ENCODE measurements at places on chromosomes 1 and 21.
A peak's percentile ranks its signal among the peaks of the same experiment; 100 is the strongest.

GRCh38 chr21:25967181-25967900, 203.2 kb downstream of the APP start:
- DNase-seq: peak; percentile 30

GRCh38 chr1:206082831-206083695, 30.1 kb downstream of the RHEX start:
- no peak for DNase-seq

- DNase-seq: no peak
These were observed 200.6 kb downstream of the RGS7 start for GRCh38 chr1:241156231-241156965.

GRCh38 chr1:182384387-182384960, 7.1 kb downstream of the GLUL start:
- DNase-seq: no peak

- no peak for DNase-seq
These were observed 402.4 kb downstream of the USH2A start for GRCh38 chr1:216020743-216021345.
